ENCODE measurements at places on chromosomes 6 and 20.

- DNase-seq, result peak; percentile 66
Measured at GRCh38 chr6:134517145-134517658, 199.3 kb upstream of the SGK1 start.

- DNase-seq, result no peak
Measured at GRCh38 chr20:63265891-63266515, 6.6 kb upstream of the ARFGAP1 start.

- DNase-seq, result no peak
Measured at GRCh38 chr6:104969785-104970581, 13.1 kb downstream of the LIN28B start.

GRCh38 chr6:32047855-32048766 lies 9.9 kb downstream of the CYP21A2 start:
- peak; percentile 73 for DNase-seq

DNA sequence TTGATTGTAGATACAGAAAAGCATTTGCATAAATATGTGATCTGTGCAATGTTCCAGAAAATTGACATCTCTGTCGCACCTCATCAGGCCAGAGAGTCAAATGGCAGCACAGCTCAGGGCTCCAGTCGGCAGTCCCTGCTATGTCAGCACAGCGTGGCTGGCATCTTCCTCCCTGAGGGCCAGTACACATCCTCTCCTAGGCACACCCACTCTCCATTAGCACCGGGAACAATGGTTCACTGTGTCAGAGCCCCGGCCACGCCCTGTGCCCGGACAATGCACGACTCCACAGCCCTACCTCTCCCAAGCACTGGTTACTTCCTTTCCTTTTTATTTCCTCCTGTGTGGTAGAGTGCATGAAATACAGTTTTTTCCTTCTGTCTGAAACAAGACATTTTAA lies 114.9 kb downstream of the FOXC1 start:
- DNase-seq, result no peak

DNA sequence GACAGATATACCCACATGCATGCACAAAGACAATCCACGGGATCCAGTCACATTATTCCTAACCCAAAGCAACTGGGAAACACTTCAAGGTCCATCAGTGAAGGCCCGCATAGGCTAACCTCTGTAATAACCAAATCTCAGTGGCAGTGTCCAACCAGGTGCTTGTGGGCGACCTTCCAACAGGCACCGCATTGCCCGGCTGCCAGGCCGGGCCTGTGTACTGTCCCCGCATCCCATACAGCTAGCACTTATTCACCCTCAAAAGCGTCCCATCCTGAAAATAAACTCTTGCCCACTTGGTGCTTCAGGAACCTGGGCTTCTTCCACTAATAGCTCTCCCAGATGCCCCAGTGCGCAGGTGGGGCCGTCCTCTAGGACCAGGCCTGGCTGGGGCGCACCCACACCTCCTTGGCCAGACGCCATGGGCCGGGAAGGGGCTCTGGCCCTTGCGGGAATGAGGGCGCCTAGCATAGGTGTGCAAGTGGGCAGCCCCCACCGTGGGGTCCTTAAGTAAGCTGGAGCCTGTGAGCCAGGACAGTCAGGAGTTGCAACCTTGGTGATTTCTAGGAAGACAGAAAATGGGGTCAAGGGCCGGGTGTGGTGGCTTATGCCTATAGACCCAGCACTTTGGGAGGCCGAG lies 1.1 kb upstream of the ENTPD6 start:
- DNase-seq, result no peak

DNA sequence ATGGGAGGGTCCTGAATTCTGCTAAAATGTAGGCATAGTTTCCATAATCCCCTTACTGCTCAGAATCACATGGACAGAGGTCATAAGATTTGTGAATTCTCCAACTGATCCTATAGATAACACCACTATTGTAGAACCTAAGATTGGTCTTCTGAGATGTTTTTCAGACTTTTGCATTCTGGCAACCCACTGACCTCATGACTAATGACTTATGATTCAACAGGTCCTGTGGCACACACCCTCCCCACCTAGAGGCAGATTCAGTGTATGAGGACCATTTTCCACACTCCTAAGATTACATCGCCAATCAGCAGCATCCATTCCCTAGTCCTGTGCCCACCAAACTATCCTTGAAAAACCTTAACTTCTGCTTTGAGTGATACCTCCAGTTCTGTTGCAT lies 207.2 kb downstream of the BTBD9 start:
- DNase-seq, result no peak

GRCh38 chr6:54132587-54132986 lies 21.3 kb downstream of the MLIP start:
- DNase-seq, result no peak

GRCh38 chr6:5164092-5164491 lies 79.0 kb downstream of the PPP1R3G start:
- no peak for DNase-seq

- no peak for DNase-seq
Measured at GRCh38 chr20:59146780-59147565, 16.6 kb upstream of the ZNF831 start.

GRCh38 chr6:149482545-149483333 lies 2.1 kb downstream of the ZC3H12D start:
- DNase-seq, result peak; percentile 69

DNA sequence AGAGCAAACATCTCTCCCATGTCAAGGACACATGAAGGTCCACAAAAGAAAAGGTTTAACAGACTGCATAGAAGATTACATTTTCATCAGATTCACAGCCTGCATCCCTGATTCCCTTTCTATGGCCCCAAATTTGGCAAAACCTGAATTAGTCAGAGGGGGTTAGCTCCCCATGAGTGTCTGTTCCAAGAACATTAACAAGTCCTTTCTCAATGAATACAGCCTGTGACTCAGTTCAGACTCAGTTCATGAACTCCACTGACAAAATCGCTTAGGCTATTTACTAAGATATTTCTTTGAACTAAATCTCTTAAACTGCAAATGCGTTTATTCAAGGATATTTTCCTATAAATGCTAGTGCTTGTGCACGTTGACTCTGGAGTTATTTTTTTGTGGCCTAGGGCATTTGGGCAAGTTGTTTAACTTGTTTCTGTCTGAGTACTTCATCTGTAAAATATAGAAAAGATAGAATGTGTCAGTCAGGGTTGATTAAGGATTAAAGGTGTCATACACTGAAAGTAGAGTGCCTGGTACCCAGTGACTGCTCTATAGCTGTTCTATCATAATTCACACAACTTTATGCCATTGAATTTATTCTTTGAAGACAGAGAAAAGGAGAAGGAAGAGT lies 422.6 kb downstream of the HTR1B start:
- DNase-seq, result no peak

DNA sequence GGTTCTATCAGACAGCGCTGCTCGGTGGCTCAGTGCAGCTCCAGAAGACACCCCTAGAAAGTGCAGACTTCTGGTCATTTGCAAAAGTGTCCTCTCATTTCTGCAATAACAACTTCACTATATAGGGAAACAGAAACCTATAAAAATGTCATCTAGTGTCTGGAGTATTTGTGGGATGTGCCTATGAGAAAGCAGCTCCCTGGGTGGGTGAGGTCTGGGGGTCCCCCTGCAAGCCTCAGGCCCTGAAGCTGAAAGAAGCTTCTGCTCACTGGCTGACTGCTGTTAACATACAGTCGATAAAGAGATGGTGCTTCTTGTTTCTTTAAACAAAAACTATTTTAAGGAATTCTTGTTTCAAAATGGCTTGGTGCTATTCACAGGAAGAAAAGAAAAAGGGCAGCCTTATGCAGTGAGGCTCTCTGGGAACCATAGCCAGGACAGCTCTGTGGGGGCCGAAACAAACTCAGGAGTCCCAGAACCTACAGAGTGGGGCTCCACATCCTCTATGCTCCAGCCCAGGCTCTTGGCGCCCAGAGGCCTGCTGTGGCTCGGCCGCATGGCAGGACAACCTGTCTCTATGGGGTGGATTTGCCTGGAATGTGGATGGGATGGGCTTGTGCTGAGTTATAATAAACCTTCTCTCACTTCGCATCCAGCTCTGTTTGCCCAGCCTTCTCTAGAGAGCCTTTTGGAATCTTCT lies 109.7 kb downstream of the BANF2 start:
- DNase-seq, result no peak

DNA sequence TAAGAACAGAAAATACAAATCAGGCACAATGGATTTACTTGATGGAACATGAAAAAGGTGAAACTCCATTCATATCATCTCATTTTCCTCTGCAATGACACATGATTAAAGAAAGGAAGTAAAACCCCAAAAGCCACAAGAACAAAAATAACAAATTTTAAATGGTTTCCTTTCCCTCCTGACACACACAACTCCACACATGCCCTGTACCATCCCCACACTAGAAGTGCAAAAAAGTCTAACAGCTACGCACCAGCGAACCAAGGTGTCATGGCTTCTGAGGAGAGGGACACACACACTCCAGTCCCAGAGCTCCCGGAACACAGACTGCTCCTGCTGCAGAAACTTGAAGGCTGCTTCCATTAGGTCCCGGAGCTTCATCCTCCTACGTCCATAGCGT lies 25.3 kb downstream of the MDN1 start:
- DNase-seq, result no peak

GRCh38 chr6:159151266-159151855 lies 17.8 kb upstream of the FNDC1 start:
- peak; percentile 87 for DNase-seq

GRCh38 chr6:72966628-72967280 lies 258.5 kb downstream of the KHDC1L start:
- DNase-seq, result peak; percentile 30

- DNase-seq, result no peak
Measured at GRCh38 chr6:2165286-2165685, 80.1 kb downstream of the GMDS start.

- no peak for DNase-seq
Measured at GRCh38 chr6:92826633-92827032, 592.7 kb downstream of the EPHA7 start.

GRCh38 chr6:54291146-54291545 lies 17.1 kb upstream of the TINAG start:
- no peak for DNase-seq

DNA sequence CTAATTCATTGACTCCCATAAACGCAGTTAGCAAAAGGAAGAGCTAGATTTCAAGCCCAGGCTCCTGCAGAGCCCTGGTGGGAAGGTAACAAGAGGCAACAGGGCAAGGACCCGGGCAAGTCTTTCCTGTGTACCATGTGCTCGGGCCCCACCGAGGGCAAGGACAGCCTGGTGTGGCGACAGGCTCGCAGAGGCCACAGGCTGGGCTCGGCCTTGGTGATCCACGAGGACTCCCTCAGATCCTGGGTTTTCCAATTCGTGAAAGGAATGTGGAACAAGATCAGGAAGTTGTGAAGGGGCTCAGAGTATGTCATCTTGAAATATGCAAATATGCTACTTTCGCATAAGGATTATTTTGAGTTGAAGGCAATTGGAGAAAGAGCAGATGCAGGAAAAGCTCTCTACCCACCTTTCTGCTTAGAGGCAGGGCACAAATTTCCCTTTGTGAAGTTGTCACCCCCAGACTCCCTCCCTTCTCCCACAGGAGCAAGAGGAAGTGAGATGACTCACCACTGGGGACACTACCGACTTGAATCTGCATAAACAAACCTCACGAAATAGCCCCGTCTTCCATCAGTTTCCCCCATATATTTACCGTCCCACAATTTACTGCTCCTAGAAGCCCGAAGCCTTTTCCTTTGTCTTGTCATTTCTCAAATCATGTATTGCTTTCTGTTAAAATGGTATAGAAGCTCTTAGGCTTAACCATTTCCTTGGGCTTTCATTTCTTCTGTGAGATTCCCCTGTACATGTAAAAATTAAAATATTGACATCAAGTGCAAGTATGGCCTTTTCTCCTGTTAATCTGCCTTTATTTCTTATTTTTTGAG lies 79.0 kb downstream of the PSMG4 start:
- DNase-seq, result peak; percentile 76

DNA sequence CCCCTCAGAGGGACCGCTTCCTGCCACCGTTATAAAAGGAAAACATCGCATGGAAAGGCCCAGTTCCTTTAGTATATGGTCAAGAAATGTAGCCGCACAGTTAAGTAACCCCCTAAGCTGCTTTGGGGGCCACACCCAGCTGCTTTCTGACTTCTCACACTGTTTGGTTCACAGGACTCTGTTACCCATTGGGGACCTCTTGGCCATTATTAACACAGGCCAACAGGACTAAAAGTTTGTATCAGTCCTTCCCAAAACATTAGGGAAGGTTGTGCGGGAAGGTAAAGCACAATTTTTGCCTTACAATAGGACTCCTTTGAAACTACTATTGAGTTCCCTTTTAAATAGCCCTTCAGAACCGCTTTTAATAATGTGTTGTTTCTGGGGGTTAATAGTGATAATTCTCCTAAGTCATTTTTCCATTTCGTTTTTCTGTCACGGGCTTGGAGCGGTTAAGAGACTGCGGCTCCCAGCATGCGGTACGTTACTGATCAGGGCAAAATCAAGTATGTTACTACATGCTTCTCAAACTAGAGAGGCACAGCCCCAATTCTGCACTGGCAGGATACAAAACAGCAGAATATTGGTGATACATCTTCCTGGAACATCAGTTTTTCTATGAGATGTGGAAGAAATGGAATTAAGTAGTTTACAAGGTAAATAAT lies 668 bp upstream of the RPP40 start:
- no peak for DNase-seq

DNA sequence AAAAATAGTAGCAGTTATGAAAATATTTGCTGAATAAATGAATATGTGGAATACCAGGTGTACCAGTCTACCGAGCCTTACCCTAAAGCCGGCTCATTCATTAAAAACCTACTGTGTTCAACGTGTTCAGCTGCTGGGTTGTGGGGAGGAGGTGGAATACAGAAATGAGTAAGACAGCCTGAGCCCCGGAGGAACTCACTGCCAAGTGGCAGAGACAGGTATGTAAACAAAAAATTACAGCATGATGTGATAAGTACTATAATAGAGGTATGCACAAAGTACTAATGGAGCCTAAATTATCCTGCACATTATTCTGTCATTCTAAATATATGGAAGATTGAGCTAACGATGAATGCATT lies 6.8 kb upstream of the ADTRP start:
- DNase-seq, result no peak

DNA sequence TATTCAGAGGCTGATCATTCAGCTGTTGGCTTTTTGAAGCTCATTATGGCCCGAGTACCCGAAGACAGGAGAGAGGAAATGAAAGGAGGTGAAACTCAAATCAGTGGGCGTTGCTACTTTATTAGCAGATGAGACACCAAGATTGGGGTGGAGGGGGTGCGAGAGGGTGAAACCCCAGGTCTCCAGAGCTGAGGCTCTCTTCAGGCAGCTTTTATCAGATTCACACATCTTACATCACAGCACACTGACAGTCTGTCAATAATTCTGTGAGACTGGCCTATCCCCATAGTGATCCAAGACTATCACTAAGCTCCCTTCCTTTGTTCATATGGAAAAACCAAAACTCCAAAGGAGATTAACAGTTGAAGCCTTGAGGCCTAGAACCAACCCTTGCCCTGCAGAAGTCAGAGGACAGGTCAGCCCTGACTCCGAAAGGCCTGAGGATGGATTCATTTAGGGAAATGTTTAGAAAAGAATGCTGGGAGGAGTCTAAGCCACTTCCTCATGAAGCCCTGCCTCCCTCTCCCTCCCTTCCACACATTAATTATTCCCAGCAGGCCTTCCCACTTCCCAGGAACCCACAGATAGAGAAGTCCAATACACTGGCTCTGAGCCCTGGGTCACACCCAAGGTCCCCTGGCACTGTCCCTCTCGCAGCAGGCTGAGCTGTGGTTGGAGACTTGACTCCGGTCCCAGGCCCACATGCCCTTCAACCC lies 23.2 kb downstream of the TRERF1 start:
- peak; percentile 45 for DNase-seq

Measured in suppressor macrophage (primary cell).